Gastrocnemius medialis (tissue), 4 donors: ENCODE measurements at places on chromosomes 3 and 15.
A peak's percentile ranks its signal among the peaks of the same experiment; 100 is the strongest.

DNA sequence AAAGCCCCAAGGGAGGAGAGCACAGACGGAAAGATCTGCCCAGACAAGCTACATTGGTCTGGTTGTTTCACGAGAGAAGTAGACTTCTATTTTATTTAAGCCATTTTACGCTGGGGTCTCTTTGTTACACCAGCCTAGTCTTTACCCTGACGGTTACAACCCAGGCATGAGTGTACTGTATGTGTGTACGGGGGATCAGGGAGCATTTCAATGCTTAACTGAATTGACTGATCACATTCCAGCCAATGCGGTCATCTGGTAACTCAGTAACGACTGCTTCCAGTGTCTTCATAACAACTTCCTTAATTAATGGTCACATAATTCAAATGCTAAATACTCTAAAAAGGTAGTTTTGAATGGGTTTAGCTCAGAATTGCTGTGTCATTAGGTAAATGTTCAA is 288.6 kb downstream of the FOXP1 start:
- H3K36me3 ChIP-seq = no peaks in the 10 kb centered on the region
- no peak overlapping the region for H3K4me3 ChIP-seq
- H3K4me1 ChIP-seq = peaks cover 1% of the 10 kb centered on the region
- H3K27me3 ChIP-seq = no peaks in the 10 kb centered on the region
- no peak for DNase-seq

GRCh38 chr15:101052681-101053121 is 133.5 kb downstream of the LRRK1 start:
- no peaks in the 10 kb centered on the region for H3K36me3 ChIP-seq
- H3K27ac ChIP-seq = no peak overlapping the region
- DNase-seq = no peak
- no peaks in the 10 kb centered on the region for H3K4me1 ChIP-seq

GRCh38 chr15:62035256-62035924 is 24.9 kb downstream of the VPS13C start:
- peaks cover 17% of the 10 kb centered on the region for H3K4me1 ChIP-seq
- DNase-seq = no peak
- H3K36me3 ChIP-seq = no peaks in the 10 kb centered on the region
- no peak overlapping the region for H3K4me3 ChIP-seq
- H3K27ac ChIP-seq = peak overlapping the region; percentile 49

DNA sequence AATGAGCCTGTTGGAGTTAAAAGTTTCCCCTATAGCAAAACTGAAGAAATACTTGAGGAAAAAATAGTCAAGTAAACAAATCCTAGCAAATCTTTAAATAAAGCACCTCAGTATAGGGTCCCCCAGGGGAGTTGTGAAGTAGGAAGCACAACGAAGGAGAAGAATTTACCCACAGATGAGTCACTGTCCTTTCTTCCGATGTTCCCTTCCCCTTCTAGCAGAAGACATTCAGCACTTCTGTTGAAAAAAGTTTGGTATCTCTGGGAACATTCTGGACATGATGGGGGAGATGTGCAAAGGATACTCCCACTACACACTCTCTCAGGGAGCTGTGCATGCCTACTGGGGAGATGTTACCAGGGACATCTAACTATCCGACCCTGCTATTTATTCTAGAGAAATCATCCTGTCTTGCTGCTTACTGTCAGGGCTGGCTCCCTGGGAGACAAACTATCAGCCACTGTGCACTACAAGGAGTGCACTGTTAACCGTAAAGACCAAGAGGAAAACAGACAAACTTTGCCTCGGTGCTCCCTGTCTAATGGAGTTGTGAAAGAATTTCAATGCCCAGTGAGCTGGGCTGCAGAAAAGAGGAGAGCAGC is 93.8 kb downstream of the RFTN1 start:
- no peak for DNase-seq
- peak overlapping the region; percentile 34 for H3K27ac ChIP-seq
- H3K4me1 ChIP-seq = peaks cover 19% of the 10 kb centered on the region
- no peaks in the 10 kb centered on the region for H3K36me3 ChIP-seq
- H3K4me3 ChIP-seq = no peak overlapping the region
